Muscle of back (tissue), 13 donors: ENCODE measurements at places on chromosomes 16 and 17.

GRCh38 chr17:82662711-82663261 is 14.5 kb upstream of the WDR45B start:
- no peak for DNase-seq

DNA sequence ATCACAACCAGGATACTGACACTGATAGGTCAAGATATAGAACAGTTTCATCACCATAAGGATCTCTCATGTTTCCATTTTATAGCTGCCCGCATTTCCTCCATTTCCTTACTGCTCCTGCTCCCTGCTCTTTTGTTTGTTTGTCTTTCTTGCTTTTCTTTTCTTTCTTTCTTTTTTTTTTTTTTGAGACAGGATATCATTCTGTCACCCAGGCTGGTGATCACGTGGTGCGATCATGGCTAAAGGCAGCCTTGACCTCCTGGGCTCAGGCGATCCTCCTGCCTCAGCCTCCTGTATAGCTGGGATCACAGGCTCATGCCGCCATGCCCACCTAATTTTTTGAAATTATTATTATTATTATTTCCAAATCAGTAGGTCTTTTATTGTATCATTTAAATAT is 31.7 kb downstream of the PRAC1 start:
- DNase-seq = no peak

DNA sequence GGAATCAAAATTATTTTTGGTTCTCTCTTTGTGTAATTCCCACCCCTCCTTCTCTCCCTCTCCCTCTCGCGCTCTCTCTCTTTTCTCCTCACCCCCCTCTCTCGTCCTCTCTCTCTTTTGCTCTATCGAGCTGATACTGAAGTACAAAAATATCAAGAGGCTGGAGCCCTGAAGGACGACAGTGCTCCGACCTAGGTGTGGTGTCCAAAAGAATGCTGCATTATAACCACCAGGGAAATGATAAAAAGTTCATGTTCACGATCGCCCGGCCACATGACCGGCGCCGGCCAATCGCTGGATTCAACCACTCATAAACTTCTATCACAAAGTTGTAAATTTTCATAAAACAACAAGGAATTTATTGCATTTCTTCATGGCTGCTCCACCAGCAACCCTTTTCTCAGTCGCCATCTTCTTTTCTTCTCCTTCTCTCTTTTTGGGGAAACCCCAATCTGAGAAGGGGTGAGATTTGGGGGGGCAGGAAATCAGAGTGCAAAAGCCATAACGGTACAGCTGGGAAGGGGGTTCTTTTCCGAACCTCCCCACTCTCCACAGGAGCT is at the start of gene HOXB6:
TSS of gene HOXB6 (minus strand) at position 217 of the 560 bp plus-strand sequence. CDS start 6,836 bp downstream, outside the sequence.
- DNase-seq = no peak

- DNase-seq = no peak
Measured at GRCh38 chr16:86289907-86290306, 220.4 kb upstream of the FOXF1 start.
